ENCODE measurements at places on chromosomes 1 and 21. TPM values are rescaled to one million over a fixed set of nuclear protein-coding genes. Genes with fewer than 3 reads are reported as not detected.
A peak's percentile ranks its signal among the peaks of the same experiment; 100 is the strongest.

Gene SMYD3
- total RNA-seq: 18.5 TPM

Gene BCAN
- not detected for total RNA-seq

Gene LAPTM5
- not detected for total RNA-seq

DNA sequence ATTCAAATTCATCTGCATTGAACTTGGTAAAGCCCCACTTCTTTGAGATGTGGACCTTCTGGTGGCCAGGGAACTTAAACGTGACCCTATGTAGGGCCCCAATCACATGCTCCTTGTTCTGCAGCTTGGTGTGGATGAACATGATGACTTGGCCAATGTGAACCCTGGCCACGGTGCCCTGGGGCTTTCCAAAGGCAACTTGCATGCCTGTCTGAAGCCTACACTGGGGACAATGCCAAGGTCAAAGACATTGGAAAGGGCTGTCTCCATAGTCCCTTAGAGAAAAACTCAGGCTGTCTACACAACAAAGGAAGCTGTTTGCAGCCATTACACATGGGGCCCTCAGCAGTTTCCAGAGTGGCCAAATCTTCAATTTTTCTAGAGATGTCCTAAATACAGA, 8.9 kb upstream of the VPS13D start:
- DNase-seq: no peak

GRCh38 chr1:211591980-211592493, 13.1 kb upstream of the SLC30A1 start:
- peak; percentile 62 for DNase-seq

- DNase-seq: no peak
These were observed 1.5 kb downstream of the BRINP2 start for GRCh38 chr1:177172272-177172671.

DNA sequence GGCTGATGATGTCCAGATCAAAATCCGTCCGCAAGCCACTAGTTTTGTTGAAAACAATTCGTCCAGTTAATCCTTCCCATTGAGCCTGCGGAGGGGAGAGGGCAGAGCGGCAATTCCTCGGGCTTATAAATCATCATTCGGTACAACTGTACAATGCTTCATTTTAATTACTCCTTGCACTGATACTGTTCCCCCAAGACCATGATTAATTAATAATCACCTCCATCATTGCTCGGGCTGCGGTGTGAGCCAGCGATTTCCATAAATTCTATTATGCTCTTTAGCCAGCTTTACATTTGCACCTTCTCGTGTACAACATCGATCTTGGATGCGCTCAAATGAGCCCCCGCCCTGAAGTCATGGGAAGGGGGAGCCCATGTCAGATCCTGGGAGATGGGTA, 180.7 kb downstream of the GRIK3 start:
- DNase-seq: no peak

GRCh38 chr1:24742090-24742938, 2.9 kb upstream of the CLIC4 start:
- no peak for DNase-seq

Data from foreskin keratinocyte (primary cell).